Neural crest cell (in vitro differentiated cells): ENCODE measurements at places on chromosomes 16 and 17.
A peak's percentile ranks its signal among the peaks of the same experiment; 100 is the strongest.

DNA sequence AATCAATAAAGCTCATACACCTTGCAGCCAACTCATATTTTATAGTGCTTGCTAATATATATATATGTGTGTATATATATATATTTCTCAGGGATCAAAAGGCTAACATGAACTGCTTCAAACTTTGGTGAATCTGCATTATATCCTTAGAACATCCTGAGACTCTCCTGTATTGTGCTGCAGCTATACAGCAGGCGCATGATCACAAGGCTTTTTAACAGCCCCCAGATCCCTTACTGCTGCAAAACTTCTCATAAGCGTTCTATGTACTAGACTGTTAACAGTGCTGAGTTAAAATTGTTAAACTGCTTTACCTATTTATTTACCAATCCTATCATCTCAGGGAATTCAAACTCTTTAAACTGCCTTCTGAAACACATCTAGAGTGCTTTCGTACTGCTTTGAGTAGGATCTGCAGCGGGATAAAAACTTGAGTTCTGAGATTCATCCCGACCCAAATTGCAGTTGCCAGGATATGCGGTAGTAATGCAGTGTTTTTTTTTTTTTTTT, 1.3 kb downstream of the GPATCH8 start:
- no peak for DNase-seq

DNA sequence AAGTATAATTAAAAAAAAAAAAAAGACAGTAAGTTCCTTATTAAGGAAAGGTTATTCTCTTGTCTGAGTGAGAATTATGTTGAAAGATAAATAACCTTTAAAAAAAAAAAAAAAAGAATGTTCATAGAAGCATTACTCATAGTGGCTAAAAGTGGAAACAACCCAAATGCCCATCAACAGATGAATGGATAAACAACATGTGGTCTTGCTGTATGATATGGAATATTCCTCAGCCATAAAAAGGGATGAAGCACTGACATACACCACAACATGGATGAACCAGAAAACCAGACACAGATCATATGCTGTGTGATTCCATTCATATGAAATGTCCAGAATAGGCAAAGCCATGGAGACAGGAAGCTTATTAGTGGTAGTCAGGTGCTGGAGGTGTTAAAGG, 9.2 kb upstream of the CCNF start:
- no peak for DNase-seq

- peak; percentile 73 for DNase-seq
Observed at GRCh38 chr16:85303354-85303883, 191.1 kb upstream of the CIBAR2 start.

DNA sequence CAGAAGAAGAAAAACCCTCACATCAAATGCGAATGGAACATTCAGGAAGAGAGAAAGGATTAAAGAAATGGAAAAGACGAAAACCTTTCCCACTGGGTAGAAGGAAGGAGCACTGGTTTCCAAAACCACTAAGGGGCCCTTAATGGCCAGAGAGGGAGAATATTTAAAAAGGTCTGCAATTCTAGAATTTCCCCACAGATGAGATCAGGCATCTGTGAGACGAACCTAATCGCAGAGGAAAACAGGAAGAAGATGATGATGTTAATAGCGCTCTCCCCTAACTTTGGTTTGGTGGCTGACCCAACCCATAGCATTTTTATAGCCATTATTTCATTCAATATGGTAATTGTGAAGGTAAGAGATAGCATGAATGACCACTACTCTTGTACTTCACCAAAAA, 32.8 kb downstream of the XYLT1 start:
- no peak for DNase-seq

GRCh38 chr17:42895185-42895555, 5.4 kb upstream of the G6PC1 start:
- DNase-seq, result no peak

GRCh38 chr16:65178151-65178550, 56.3 kb upstream of the CDH11 start:
- no peak for DNase-seq

DNA sequence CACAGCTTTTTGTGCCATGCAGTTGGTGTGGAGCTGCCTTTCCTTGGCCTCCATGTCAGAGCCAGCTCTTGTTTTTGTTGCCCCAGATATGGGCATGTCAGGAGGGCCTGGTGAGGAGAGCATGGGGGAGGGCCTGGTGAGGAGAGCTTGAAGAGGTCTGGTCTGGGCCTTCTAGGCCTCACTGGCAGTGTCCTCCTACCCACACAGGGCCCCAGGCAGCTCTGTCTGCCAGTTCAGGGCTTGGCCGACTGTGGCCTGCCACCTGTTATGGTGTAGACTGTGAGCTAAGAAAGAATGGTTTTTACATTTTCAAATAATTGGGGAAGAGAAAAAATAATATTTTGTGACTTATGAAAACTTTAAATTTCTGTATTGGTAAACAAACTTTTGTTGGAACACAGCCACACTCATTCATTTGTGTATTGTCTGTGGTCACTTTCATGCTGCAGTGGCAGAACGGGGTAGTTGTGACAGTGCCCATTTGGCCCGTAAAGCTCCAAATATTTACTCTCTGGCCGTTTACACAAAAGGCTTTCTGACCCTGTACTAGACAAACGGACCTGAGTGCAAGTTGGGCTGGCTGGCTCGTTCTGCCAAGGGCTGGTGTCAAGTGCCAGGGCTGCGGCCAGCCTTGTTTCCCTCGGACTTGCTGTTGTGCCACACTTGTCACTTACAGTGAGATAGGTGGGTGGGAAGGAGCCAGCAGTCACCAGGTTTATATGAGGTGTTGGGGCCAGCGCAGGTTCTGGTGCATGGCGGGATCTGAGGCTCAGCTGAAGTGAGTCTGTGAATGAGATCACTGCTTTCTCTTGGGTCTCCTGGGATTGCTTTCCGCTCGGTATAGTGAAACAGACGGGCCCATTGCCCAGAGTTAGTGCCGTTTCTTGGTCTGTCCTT, 18.2 kb downstream of the PGS1 start:
- DNase-seq, result no peak
